Effector CD8-positive, alpha-beta T cell (primary cell): ENCODE measurements at places on chromosomes 7 and 10.

GRCh38 chr10:62869958-62870357, 53.8 kb upstream of the EGR2 start:
- DNase-seq: no peak

DNA sequence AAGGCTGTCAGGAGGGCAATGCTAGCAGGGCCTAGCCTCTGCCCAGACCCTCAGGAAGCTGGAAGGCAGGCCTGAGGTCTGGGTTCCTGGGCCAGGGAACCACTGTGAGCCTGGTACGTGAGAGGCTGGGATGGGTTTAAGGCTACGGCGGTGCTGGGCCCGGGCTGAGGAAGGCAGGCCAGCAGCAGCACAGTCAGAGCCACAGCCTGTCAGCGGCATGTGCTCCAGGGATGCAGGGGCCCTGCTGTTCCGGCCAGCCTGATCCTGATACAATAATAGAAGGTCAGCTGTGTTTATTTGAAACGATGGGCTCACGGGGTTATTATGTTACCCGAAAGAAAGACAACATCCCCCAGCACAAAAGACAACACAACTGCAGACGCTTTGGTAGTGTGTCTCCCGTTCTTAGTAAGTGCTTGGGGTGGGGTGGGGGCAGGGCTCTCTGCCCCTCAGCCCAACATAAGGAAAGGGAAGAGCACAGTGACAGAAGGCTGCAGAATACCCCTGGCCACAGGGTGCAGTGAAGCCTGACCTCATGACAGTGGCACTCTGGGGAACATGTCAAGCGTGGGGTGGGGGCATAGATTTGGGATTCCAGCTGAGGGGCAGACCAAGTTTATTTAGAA, 95.0 kb downstream of the COL13A1 start:
- no peak for DNase-seq

- DNase-seq: no peak
These were observed 192.4 kb upstream of the LRRN3 start for GRCh38 chr7:110898516-110898915.

GRCh38 chr10:122508021-122508420, 46.7 kb downstream of the HTRA1 start:
- no peak for DNase-seq

DNA sequence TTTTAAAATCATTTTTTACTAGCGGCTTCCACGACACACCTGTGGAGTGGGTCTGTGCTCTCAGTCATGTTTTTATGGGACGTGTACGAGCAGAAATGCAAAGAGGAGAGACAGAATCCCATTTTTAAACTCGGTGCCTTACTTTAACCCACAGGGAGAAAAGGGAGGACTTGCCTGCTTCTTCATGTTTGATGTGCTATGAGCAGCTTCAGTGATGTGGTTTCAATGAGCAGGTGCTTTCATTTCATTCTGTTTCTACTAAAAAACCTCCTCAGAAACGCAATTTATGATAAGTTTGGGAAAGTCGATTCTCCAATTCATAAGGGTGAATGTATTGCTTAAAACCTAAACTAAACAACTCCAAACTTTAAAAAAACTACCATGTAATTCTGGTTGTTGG, 537.2 kb downstream of the GATA3 start:
- DNase-seq: no peak

- DNase-seq: no peak
These were observed 3.7 kb upstream of the ANKRD1 start for GRCh38 chr10:90924552-90924951.

DNA sequence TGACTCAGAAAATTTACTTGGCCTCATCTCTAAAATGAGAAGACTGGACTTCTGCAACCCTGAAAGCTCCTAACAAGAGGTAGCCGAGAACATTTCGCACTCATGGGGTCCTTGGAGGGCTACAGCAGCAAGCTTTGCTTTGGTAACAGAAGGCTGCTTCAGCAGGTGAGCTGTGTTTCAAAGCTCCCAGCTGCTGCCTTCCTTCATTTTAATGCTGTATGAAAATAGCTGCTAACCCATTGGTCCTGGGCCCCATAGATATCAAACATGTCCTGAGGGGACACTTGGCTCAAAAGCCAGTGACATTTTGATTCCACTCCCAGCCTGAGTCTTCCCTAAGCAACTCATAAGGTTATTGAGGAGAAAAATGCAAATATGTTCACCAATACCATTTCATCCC, 14.3 kb upstream of the MALSU1 start:
- no peak for DNase-seq

DNA sequence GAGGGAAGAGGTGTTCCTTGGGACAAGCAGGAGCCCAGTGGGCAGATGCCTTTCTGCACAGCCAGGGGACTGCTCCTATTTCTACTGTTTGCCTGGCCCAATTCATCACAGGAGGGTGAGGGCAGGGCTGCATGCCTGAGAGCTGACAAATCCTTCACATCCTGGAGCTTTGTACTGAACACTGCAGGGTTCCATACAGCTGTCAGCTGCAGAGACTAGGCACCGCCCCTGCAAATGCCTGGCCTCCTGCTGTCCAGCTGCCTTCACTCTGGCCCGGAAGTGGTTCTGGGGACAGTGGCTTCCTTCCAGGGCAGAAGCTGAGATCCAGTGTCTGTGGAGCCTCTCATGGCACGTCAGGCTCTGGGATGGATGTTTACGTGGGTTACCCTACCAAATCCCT, 470.7 kb downstream of the DNAJB6 start:
- no peak for DNase-seq

- no peak for DNase-seq
These were observed 10.2 kb downstream of the PRSS1 start for GRCh38 chr7:142759433-142759832.

DNA sequence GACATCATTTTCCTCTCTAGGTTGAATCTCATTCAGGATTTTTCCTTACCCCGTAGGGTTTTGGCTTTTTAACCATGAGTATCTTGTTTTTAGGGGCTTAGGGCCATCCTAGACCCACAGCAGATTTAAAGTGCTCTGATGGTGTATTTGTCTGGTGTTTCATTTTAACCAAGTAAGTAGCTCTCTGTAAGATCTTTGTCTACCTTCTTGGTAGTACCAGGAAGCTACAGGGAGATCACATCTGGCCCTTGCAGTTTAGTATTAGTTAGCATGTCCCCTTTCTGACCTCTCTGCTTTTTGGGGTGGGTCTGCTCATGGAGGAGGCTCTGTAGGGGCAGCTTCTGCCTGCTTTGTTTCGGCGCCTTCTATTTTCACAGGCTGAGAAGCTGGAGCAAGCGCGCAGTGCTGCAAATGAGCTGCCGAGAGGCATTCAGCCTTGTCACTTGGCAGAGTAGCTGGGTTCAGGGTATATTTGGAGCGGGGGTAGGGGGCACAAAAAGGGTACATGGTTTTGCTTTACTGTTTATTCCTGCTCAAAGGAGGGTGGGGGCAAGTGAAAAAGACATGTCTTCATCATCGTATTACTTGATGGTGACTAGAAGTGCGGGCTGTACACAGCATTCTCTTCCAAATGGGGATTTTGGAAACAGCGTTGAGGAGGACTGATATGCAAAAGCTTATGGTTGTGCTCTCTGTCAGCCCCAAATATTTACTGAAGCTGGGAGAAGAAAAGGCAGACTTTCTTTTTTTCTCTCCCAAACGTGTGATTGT, 146.3 kb downstream of the CELF2 start:
- DNase-seq: no peak

DNA sequence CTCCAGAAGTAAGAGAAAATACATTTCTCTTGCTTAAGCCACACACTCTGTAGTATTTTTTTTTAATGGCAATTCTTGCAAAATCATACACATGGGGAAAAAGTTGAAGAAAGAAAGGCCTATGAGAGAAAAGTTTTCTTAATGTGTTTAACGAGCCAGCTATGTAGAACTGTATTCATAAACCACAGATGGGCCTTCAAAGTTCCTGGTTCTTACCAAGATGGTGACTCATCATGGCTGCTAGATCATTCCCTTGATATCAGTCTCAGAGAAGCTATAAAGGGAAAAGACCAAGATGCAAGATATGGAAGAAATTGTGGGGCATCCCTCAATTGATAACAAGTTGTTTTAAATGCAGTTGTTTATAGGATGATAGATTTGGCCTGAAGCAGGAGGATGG, 992.7 kb upstream of the MBL2 start:
- no peak for DNase-seq

GRCh38 chr10:31683682-31684081, 244.9 kb downstream of the ARHGAP12 start:
- DNase-seq: no peak

DNA sequence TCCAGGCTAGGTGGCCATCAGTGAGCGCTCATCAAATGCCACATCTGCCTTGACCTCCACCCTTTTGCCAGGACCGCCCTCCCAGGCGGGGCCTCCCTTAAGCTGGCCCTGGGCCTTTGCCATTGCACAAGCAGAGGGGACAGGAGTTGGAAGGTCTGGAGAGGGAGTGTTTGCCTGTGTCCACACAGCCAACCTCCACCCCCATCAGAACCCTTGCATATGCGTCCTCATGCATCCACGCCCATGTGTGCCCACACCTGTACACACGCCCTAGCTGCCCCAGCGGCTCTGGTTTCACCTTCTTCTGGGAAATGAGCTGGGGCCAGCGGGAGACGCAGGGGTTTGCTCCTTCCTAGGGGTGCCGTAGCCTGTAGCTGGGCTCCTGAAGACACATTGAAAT, 64.0 kb downstream of the NEURL1 start:
- DNase-seq: no peak

DNA sequence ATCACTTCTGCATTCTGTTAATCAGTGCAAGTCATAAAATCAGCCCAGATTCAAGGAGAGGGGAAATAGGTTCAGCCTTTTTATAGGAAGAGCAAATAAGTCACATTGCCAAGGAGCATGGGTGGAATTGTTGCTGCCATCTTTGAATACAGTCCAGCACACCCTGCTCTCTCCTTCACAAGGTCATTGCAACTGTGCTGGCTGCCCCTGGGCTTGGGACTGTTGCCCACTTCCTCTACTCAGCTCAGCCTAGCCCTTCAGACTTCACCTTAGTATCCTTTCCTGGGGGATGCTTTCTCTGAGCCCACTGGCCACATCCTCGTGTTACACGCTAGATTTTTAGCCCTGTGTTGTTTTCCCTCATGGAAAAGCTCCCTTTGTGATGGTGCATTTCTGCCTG, 527.7 kb downstream of the GALNT17 start:
- DNase-seq: no peak

- DNase-seq: no peak
These were observed 480.9 kb downstream of the ETV1 start for GRCh38 chr7:13508586-13508985.

GRCh38 chr7:11120068-11120664, 146.5 kb downstream of the PHF14 start:
- no peak for DNase-seq

DNA sequence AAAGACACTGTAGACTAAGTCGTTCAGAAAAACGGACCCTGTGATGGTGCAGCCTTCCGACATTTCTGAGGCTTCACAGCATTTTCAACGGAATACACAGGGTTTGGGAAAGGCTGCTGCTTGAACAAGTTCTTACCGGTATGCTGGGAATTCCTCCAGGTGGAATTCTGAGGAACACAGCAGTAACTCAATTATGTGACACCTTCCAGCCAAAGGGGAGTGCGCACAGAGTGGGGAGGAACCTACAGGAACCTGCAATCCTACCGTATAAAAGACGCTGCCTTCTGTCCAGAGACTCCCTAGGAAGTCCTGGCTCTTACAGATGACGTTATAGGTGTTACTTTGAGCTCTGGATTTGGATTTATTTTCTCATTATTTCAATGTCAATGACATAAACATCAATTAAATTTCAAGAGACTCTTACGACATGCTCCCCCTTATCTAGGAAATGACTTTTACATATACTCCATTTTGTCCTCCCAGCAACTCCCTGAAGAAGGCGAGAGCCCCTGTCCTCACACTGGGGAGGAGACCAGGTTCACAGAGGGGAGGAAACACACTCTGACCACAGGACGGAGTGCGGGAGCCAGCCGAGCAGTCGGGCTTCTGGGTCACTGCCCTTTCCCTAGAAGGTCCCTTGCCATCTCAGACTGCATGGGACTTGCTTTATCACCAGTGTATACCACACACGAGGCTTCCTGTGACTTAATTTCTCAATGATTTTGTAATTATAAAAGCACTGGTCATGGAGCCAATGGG, 27.9 kb downstream of the VIPR2 start:
- no peak for DNase-seq

GRCh38 chr7:20713792-20714191, 72.9 kb downstream of the SP8 start:
- DNase-seq: no peak

- no peak for DNase-seq
These were observed 36.0 kb upstream of the GLI3 start for GRCh38 chr7:42272793-42273665.

DNA sequence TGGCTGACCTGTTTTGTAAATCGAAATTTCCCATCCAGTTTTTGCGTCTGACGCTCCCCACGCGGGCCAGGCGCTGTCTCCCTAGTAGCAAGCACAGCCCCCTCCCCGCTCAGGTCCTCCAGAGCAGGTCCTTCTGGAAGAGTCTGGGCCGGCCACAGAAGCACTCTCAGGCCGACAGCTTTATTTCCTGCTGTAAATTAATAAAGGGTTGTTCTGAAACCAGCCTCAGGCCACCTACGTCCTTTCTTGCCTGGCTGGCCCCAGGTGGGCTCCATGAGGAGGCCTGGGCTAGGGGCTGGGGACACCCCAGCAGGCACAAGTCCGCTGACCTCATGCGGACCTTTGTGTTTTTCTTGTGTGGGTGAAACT, 35.2 kb downstream of the CAMK2B start:
- DNase-seq: no peak

GRCh38 chr7:17557251-17557671, 258.8 kb downstream of the AHR start:
- DNase-seq: no peak

- DNase-seq: no peak
These were observed 35.8 kb downstream of the GBX1 start for GRCh38 chr7:151131592-151132293.

DNA sequence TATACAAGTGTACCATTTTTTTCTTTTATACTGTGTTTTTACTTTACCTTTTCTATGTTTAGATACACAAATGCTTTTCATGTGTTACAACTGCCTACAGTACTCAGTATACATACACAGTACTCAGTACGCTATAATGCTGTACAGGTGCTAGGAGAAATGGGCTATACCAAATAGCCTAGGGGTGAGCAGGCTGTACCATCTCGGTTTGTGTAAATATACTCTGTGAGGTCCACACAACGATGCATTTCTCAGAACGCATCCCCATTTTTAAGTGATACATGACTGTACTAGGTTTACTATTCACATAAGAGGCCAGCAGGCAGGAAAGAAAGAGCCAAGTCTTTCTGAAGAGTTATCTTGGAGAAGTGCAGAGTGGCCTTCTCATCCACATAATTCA, 426.4 kb upstream of the MTPN start:
- no peak for DNase-seq

DNA sequence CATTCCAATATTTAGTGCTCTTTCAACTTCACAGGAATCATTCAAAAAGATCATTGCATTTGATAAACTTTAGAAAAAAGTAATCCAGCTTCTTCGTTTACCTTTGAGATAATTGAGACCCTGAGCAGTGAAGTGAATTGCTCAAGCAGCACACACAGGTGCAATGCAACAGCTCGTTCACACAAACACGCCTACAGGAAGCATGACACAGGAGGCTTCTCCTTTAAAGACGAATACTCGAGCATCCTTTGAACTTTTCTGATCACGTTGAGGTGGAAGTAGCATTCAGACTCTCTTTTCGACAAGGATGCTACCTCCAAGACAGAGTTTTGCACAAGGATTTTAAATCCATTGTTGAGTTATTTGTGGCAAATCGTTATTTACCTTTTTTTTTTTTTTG, 18.0 kb upstream of the RSU1 start:
- no peak for DNase-seq
